ENCODE measurements at places on chromosomes 1 and 21. TPM values are rescaled to one million over a fixed set of nuclear protein-coding genes. Genes with fewer than 3 reads are reported as not detected.

Gene ITGB2
- total RNA-seq, result 20.8 TPM

Gene TSACC
- not detected for total RNA-seq

Gene AGL
- total RNA-seq, result 48.1 TPM

Gene NBPF26
- total RNA-seq, result 42.3 TPM

Gene NGF
- total RNA-seq, result 5.8 TPM

Gene NUF2
- 21.5 TPM for total RNA-seq

Gene KCNH1
- total RNA-seq, result 2.0 TPM

Gene ZMYND12
- total RNA-seq, result 3.2 TPM

Gene OR2L8
- total RNA-seq, result 0.53 TPM

Gene FCRL5
- total RNA-seq, result 0.11 TPM

Gene F5
- 4.5 TPM for total RNA-seq

Gene RNF186
- not detected for total RNA-seq

Gene PCBP3
- total RNA-seq, result 4.3 TPM

Gene PTGFR
- 28.7 TPM for total RNA-seq

Gene DDR2
- 101 TPM for total RNA-seq

Gene LEPR
- 32.1 TPM for total RNA-seq

Gene ACTL8
- not detected for total RNA-seq

Gene ACOT7
- 6.9 TPM for total RNA-seq

Gene DCLRE1B
- 5.0 TPM for total RNA-seq

Gene P3H1
- 81.1 TPM for total RNA-seq

Gene RAB3B
- total RNA-seq, result 1.7 TPM

Gene RNU1-4
- under 0.01 TPM for total RNA-seq

Gene NFASC
- 21.8 TPM for total RNA-seq

Gene TACSTD2
- 40.6 TPM for total RNA-seq

Gene GABPB2
- total RNA-seq, result 16.9 TPM

Gene CD53
- total RNA-seq, result 21.5 TPM
